ENCODE measurements at places on chromosomes 5 and 9. TPM values are rescaled to one million over a fixed set of nuclear protein-coding genes. Genes with fewer than 3 reads are reported as not detected.
A peak's percentile ranks its signal among the peaks of the same experiment; 100 is the strongest.

- H3K4me3 ChIP-seq, result no peak overlapping the region
- H3K27ac ChIP-seq, result no peak overlapping the region
- no peak for DNase-seq
- peaks cover 1% of the 10 kb centered on the region for H3K36me3 ChIP-seq
- no peaks in the 10 kb centered on the region for H3K4me1 ChIP-seq
These were observed 28.4 kb downstream of the SYK start for GRCh38 chr9:90830051-90830450.

DNA sequence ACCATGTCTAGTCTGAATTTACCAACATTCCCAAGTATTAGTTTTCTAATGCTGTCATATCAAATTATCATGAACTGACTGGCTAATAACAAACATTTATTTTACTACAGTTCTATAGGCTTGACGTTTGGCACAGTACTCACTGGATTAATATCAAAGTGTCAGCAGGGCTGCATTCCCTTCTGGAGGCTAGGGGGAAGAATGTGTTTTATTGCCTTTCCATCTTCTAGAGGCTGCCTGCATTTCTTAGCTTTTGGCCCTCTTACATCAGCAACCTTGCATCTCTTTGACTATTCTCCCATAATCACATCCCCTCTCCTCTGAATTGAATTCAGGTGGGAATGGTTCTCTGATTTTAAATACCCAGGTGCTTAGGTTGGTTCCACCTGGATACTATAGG is 84.7 kb downstream of the EDIL3 start:
- no peak for DNase-seq
- no peaks in the 10 kb centered on the region for H3K27me3 ChIP-seq
- peaks cover 12% of the 10 kb centered on the region for H3K36me3 ChIP-seq
- no peak overlapping the region for H3K4me3 ChIP-seq

DNA sequence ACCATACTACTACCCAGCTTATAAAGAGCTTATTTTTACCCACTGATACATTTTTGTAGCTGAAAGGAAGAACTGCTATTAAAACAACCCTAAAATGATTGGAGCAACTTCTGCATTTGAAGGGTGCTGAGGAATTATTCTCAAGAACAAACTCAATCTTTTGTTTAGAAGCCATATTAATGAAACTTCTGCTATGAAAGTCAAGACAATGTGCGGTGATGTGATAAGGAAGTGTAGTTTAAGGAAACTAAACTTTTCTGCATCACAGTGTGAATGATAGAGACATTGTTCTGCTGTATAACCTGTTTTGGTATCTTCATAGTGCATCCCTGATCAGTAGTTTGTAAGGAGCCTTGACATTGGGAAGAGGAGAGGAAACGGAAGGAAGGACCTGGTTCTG is 408.5 kb downstream of the TMEM38B start:
- no peak for DNase-seq
- H3K4me1 ChIP-seq, result no peaks in the 10 kb centered on the region
- no peak overlapping the region for H3K4me3 ChIP-seq
- H3K36me3 ChIP-seq, result no peaks in the 10 kb centered on the region
- no peak overlapping the region for H3K27ac ChIP-seq
- H3K27me3 ChIP-seq, result no peaks in the 10 kb centered on the region

GRCh38 chr5:159825551-159826051 is 90.7 kb upstream of the ADRA1B start:
- H3K4me3 ChIP-seq, result no peak overlapping the region
- H3K27ac ChIP-seq, result no peak overlapping the region
- H3K36me3 ChIP-seq, result no peaks in the 10 kb centered on the region
- DNase-seq, result no peak
- peaks cover 30% of the 10 kb centered on the region for H3K27me3 ChIP-seq

Gene DBH
- total RNA-seq, result not detected

Gene GLDC
- total RNA-seq, result 0.44 TPM

Gene PTGR1
- total RNA-seq, result 28.1 TPM

Gene FAM221B
- not detected for total RNA-seq

Gene APBA1
- 12.3 TPM for total RNA-seq

GRCh38 chr9:77899679-77900354 is 131.8 kb downstream of the GNAQ start:
- H3K27ac ChIP-seq, result peak overlapping the region; percentile 53
- no peak overlapping the region for H3K4me3 ChIP-seq
- peaks cover 51% of the 10 kb centered on the region for H3K4me1 ChIP-seq
- no peaks in the 10 kb centered on the region for H3K27me3 ChIP-seq
- DNase-seq, result no peak

Gene FGFR4
- 1.9 TPM for total RNA-seq

DNA sequence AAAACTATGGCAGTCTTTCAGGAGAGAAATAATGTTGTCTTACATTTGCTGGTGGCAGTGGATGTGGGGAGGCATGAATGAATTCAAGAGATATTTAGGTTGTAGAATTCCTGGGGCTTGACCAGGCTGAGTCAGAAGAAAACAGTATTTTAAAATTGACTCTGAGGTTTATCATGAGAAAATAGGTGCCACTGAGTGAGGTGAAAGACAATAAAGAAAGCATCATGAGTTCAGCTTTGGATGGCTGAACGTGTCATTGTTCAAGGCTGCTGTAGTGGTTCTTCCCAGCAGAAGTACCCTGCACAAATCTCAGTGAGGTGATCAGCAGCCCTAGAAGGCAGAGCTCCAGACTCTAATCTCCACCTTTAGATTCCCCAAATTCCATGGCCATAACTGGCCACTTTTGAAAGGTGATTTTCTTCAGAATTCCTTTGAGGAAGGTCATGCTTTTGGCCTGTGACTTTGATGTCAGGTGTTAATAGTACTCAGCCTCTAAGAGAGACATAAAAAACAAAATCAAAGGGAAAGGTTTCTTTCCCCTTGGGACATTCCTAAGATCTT is 395.4 kb downstream of the NTRK2 start:
- no peak for DNase-seq
- no peak overlapping the region for H3K4me3 ChIP-seq
- H3K36me3 ChIP-seq, result no peaks in the 10 kb centered on the region
- no peaks in the 10 kb centered on the region for H3K4me1 ChIP-seq
- no peak overlapping the region for H3K27ac ChIP-seq

- no peak for DNase-seq
- no peaks in the 10 kb centered on the region for H3K27me3 ChIP-seq
- H3K36me3 ChIP-seq, result no peaks in the 10 kb centered on the region
- H3K4me3 ChIP-seq, result no peak overlapping the region
- no peak overlapping the region for H3K27ac ChIP-seq
- no peaks in the 10 kb centered on the region for H3K4me1 ChIP-seq
These were observed 11.7 kb downstream of the MED7 start for GRCh38 chr5:157130925-157131324.

DNA sequence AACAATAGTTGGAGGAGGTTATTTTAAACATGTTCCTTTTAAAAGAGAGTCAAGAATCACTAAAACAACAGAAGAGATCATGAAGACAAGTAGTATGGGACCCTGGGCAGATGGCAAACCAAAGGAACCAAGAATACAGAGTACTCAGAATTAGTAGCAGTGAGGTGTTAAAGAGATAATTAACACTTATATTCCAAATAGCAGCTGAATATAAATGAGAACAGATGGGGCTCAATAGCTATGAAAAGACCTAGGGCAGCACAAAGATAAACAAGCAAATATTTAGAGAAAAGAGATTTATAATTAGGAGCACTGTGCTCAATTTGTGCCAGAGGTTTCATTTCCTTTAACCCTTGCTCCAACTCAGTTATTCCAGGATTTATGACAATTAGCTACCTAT is 159.1 kb downstream of the FAM114A2 start:
- no peaks in the 10 kb centered on the region for H3K36me3 ChIP-seq
- H3K27me3 ChIP-seq, result no peaks in the 10 kb centered on the region
- peaks cover 10% of the 10 kb centered on the region for H3K4me1 ChIP-seq
- no peak for DNase-seq

- H3K4me3 ChIP-seq, result no peak overlapping the region
- no peaks in the 10 kb centered on the region for H3K27me3 ChIP-seq
- H3K27ac ChIP-seq, result no peak overlapping the region
- peaks cover 18% of the 10 kb centered on the region for H3K4me1 ChIP-seq
- H3K36me3 ChIP-seq, result peaks cover 3% of the 10 kb centered on the region
These were observed 97.1 kb downstream of the UNC13B start for GRCh38 chr9:35258660-35259474.

GRCh38 chr9:14250794-14251153 is 63.2 kb downstream of the NFIB start:
- H3K36me3 ChIP-seq, result no peaks in the 10 kb centered on the region
- no peaks in the 10 kb centered on the region for H3K27me3 ChIP-seq
- no peak for DNase-seq
- H3K4me1 ChIP-seq, result peaks cover 49% of the 10 kb centered on the region
- H3K27ac ChIP-seq, result peak overlapping the region; percentile 76

Gene BTNL9
- total RNA-seq, result not detected

- peaks cover 9% of the 10 kb centered on the region for H3K4me1 ChIP-seq
- no peak for DNase-seq
- peaks cover 3% of the 10 kb centered on the region for H3K36me3 ChIP-seq
- H3K4me3 ChIP-seq, result no peak overlapping the region
These were observed 8.6 kb upstream of the AQP3 start for GRCh38 chr9:33455945-33456344.

Gene LCN9
- 2.0 TPM for total RNA-seq

Gene FOXI1
- not detected for total RNA-seq

DNA sequence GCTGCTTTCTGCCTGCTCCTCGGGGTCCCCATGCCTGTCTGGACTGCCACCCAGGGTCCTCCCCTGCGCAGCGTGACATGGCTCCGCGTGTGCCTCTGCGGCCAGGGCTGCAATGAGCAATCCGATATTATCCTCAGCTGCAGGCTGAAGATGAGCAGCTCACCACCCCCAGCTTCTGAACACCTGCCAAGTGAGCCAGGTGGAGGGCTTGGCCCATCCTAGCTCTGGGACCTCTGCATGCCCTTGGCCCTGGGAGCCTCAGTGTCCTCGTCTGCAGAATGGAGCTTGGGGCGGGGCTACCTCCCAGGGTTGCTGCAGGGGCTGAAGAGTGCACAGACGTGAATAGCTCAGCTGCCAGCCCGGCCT is 4.1 kb upstream of the MYMK start:
- H3K27ac ChIP-seq, result no peak overlapping the region
- no peaks in the 10 kb centered on the region for H3K27me3 ChIP-seq
- DNase-seq, result no peak
- H3K4me1 ChIP-seq, result peaks cover 22% of the 10 kb centered on the region

DNA sequence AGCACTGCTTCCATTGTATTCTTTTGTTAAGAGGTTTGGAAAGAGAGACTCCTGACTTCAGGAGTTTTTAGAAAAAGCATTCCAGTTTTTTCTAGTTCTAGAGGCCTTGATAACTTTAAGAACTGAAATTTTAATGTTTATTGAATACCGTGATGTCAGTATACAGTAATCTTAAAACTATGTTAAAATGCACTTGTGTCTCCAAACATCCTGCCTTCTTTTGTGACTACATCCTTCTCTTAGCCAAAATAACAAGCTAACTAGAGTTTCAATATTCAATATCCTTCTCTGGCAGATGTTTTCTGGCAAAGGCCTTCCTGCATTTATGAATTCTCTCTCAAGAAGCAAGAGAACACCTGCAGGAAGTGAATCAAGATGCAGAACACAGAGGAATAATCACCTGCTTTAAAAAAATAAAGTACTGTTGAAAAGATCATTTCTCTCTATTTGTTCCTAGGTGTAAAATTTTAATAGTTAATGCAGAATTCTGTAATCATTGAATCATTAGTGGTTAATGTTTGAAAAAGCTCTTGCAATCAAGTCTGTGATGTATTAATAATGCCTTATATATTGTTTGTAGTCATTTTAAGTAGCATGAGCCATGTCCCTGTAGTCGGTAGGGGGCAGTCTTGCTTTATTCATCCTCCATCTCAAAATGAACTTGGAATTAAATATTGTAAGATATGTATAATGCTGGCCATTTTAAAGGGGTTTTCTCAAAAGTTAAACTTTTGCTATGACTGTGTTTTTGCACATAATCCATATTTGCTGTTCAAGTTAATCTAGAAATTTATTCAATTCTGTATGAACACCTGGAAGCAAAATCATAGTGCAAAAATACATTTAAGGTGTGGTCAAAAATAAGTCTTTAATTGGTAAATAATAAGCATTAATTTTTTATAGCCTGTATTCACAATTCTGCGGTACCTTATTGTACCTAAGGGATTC is 43.1 kb downstream of the NDFIP1 start:
- H3K27me3 ChIP-seq, result no peaks in the 10 kb centered on the region
- H3K4me1 ChIP-seq, result peaks cover 2% of the 10 kb centered on the region
- no peak overlapping the region for H3K4me3 ChIP-seq
- H3K27ac ChIP-seq, result no peak overlapping the region

GRCh38 chr9:76227156-76227555 is 167.1 kb downstream of the RFK start:
- no peaks in the 10 kb centered on the region for H3K27me3 ChIP-seq
- H3K36me3 ChIP-seq, result no peaks in the 10 kb centered on the region
- no peak overlapping the region for H3K4me3 ChIP-seq
- no peak overlapping the region for H3K27ac ChIP-seq

Gene UAP1L1
- total RNA-seq, result 26.1 TPM

DNA sequence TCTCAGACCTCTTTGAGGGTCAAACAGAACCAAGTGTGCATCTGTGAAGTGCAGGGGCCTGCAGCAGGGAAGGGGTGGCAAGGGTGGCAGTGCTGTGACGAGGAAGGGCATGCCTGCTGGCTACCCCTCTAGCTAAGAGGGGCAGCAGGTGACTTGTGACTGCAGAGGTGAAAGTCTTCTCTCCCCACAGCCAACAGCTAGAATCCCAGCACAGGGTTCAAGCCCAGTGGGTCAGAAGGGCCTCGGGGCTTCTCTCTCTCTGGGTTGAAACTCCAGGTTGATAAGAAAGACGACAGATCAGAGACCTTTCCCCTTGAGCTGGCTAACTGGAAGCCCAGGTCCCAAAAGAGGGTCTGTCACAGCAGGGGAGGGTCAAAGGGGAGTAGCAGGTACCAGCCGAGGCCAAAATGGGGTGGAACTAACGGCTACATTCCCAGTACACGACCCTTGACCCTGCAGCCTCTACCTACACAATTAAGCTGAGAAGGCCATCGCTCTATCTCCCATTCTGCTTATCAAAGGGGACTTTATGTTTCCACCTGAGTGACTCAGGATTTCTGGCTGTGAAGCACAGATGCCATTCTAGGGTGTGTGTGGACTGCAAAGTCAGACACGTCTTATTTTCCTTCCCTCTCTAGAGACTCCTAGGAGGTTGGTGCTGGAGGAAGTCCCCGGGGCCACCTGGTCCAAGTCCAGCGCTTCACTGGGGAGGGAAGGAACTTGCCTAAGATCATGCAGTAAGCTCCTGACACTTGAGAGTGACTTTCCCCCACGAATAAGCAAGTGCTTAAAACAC is 14.6 kb downstream of the ANKS6 start:
- no peak for DNase-seq
- no peak overlapping the region for H3K4me3 ChIP-seq
- H3K4me1 ChIP-seq, result peaks cover 4% of the 10 kb centered on the region
- H3K36me3 ChIP-seq, result peaks cover 8% of the 10 kb centered on the region
- H3K27me3 ChIP-seq, result no peaks in the 10 kb centered on the region

GRCh38 chr5:126963822-126964375 is 66.5 kb downstream of the MARCHF3 start:
- DNase-seq, result no peak
- H3K27ac ChIP-seq, result no peak overlapping the region
- H3K27me3 ChIP-seq, result no peaks in the 10 kb centered on the region
- no peak overlapping the region for H3K4me3 ChIP-seq
- peaks cover 3% of the 10 kb centered on the region for H3K4me1 ChIP-seq

Gene PELO
- total RNA-seq, result 134 TPM
